Fibroblast of upper back skin (primary cell): ENCODE measurements at places on chromosomes 7 and 10.
A peak's percentile ranks its signal among the peaks of the same experiment; 100 is the strongest.

- no peak for DNase-seq
These were observed 134.9 kb upstream of the RSU1 start for GRCh38 chr10:16952080-16952479.

DNA sequence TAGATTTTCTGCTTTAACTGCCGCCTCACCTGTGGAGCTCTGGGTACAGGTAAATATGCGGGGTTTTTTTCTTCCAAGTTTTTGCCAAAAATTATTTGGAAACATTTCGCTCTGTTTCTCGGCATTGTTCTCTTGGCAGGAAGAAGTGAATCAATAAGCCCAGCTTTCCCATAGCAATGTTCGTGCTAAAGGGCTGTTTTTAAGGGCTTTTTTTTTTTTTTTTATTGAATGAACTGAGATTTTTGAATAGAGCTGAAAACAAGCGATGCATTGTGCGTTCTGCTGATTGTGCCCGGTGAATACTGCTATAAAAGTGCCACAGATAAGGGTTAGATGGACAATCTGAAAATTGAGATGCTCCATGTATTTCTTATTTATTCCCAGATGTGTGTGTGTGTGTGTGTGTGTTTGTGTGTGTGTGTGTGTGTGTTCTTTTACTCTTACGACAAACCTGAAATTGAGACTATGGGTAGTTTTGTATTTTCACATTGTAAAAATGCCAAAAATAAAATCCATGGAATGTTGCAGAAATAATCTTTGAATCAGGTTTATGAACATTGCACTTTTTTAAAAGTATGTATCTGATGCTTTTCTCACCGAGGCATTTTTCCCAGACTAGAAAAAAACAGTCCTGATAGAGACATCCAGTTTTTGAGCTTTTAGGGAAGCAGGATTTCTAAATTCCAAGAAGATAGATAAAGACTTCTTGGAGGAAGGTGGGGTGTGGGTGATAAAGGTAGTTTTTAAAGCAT lies 30.5 kb downstream of the KIAA1217 start:
- DNase-seq: no peak

DNA sequence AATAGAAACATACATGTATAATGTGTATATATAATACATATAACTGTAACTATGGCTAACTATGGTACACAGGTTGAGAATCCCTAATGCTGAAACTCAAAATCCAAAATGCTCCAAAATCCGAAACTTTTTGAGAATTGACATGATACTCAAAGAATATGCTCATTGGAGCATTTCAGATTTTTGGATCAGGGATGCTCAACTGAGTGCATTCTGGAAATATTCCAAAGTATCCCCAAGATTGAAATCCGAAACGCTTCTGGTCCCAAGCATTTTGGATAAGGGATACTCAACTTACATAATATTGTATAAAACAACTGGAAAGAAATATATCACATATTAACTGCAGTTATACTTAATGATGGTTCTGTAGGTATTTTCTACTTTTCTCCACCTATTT lies 94.2 kb upstream of the ASAH2 start:
- no peak for DNase-seq

DNA sequence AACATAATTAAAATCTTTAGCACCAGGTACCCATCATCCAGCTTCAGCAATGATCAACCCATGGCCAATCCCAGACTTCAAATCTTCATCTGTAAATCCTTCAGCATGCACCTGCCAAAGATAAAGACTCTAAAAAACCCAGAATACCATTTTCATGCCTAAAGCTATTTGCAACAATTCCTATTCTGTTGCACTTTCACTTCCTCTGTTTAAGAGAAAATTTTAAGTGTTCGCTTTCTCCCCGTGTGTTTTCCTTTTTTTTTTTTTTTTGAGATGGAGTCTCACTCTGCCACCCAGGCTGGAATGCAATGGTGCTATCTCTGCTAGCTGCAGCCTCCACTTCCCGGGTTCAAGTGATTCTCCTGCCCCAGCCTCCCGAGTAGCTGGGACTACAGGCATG lies 31.8 kb upstream of the HTR5A start:
- DNase-seq: no peak

DNA sequence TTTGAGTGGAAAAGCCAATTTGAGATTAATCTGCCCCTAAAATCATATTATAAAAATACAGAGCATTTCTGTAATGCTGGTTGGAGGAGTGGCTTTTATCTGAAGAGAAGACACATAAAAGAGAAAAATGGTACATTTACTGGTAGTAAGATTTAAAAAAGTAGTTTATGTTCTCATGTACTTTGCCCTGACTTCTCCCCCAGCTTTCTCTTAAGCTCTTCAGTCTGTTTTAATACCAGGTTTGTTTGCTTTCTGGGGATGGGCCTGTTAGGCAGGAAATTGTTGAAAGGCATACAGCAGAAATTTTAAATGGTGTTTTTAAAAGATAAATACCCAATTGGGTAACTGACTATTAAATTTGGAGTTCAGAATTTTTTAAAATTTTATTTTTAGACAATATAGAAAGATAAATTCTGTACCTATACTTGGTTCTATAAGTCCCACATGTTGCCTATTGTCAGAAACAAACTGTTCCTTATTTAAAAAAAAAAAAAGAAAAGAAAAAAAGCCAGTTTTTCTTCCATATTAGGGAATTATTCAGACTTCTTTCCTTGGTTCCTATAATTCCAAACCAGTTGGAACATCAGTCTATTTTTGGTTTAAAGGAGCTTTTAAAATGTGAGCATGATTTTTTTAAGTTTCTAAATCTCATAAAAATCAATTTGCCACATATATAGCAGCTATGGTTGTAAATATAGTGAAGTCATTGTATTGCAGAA lies 136.6 kb downstream of the ARID5B start:
- no peak for DNase-seq

- peak; percentile 79 for DNase-seq
These were observed 49.0 kb downstream of the TES start for GRCh38 chr7:116259156-116259870.

DNA sequence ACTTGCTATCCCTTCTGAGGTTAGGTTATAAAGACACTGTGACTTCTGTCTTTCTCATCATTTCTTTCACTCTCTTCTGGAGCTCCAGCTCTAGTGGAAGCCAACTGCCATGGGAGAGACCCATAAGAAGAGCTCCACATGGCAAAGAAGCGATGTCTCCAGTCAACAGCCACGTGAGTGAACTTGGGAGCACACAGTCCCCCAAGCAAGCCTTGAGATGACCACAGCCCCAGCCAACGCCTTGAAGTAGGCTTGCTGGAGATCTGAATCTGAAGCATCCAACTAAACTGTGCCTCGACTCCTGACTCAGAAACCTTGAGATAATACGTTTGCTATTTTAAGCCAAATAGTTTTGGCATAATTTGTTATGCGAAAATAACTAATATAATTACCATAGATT lies 181.7 kb upstream of the GDF10 start:
- DNase-seq: no peak

- DNase-seq: no peak
These were observed 84.7 kb downstream of the CCNY start for GRCh38 chr10:35420827-35421552.

GRCh38 chr7:79063019-79063698 lies 390.3 kb downstream of the MAGI2 start:
- DNase-seq: no peak

DNA sequence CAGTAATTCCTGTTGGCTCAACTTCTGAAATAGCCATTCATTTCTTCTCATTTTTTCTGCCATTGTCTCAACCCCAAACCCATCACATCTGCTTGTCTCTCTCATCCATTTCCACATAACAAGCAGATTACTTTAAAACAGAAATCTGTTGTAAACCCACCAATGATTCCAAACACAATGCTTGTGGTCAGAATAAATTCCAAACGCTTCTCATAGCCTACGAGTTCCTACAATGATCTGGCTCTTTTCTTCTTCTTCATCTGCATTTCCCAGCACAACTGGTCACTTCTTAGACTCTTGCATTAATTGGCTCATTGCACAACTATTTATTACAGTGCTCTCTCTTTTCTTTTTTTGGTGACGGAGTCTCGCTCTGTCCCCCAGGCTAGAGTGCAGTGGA lies 364.1 kb downstream of the GATA3 start:
- peak; percentile 78 for DNase-seq

DNA sequence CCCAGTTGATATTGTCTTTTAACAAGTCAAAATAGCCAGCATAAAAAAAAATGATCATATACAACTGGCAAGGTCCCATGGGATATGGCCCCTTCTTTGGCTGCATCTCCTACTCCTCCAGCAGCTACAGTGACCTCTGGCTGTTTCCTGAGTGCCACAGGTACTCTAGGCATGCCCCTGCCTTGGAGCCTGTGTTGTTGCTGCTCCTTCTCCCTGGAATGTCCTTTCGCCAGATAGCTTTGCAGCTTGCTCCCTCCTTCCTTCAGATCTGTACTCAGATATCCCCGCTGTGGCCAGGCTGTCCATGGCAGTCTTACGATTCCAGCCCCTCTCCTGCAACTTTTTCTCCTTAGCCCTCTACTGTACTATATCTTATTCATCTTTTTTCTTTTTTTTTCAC lies 23.3 kb downstream of the CNNM2 start:
- no peak for DNase-seq

- no peak for DNase-seq
These were observed 49.5 kb upstream of the CAPZA2 start for GRCh38 chr7:116812860-116813259.

DNA sequence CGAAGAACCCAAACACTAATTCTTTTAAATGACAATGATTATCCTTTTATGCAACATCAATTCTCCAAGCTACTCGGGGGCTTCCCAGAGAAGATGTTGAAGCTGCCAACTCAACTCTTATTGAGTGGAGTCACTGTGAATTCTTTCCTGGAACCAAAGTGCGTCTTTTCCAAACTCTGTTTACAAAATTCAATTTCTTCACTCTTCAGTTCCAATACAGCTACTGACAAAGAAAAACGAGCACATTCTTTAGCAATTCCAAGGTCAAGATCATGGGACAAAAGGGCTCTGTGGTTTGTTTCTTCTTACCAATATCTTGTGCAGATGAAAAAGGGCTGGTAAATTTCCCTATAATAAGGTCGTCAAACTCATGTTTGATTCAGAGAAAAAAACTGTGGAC lies 74.2 kb downstream of the FAS start:
- DNase-seq: no peak

GRCh38 chr10:88163572-88163971 lies 300.1 kb downstream of the PTEN start:
- no peak for DNase-seq

- DNase-seq: peak; percentile 26
These were observed 16.5 kb downstream of the DENND10 start for GRCh38 chr10:119120413-119120867.

GRCh38 chr10:68618234-68618633 lies 58.1 kb downstream of the TET1 start:
- DNase-seq: no peak

DNA sequence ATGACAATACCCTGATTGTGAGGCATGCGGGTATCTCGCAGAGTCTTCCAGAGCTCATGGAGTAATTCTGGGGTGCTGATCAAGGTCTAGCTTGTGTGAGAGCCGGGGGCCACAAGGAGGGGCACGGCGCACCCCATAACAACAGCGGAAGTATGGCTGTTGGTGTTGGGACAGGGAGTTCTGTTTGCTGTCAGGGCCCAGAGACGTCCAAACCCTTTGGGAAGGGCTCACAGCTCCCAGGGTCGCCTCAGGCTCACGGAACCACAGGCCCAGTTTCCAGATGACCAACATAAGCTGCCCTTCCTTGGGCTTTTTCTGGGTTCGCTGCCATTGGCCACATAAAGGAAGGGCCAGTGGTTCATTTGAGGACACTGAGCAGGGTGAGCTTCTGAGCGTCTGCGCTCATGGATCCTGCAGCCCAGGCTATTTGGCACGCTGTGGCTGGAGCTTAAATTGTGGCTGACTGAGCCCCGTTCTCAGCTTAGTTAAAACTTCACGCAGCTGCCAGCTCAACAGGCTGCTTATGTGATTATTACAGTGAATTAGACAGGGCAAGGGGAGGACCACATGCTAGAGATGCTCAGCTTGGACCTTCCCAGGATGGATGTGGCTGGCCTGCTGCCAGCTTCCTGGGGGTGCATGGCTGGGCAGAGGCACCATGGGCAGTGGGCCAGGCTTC lies 92.3 kb downstream of the DNAJB6 start:
- no peak for DNase-seq

DNA sequence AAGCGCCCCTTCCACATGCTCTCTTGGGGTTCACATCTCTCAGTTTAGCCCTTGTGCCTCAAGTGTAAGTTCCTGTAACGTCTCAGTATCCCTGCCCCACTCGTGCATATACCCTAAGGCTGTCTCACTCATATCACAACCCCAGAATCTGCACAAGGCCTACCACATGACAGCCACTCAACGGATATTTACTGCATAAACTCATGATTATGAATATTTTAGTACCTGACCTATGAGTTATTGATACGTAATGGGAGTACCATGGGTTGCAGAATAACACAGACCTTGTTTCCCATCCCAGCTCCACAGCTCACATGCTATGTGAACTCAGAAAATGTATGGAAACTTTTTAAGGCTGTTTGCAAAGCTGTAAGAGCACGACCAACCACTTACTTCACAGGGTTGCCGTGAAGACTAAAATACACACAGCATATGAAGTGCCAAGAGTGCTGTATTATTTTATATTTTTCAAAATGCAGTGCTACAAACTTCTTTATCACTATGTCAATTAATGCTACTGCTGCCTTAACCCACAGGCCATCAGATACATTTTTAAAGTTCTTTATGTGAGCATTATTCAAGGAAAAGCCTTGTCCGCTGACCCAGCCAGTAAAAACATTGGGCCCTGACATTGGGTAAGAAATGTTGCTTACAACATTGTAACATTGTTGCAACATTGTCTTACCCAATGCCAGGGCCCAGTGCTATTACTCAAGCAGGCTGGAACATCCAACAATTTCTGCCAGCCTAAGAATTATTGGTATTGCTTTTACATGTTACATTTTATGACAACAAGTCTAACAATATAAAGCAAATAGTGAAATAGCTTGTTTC lies 97.2 kb downstream of the JAZF1 start:
- peak; percentile 47 for DNase-seq
